Stimulated activated CD8-positive, alpha-beta memory T cell treated with anti-CD3 and anti-CD28 coated beads, Interleukin-4, amount 100 ng/mL, for 48 hours (primary cell): ENCODE measurements at places on chromosomes 12 and 14.

DNA sequence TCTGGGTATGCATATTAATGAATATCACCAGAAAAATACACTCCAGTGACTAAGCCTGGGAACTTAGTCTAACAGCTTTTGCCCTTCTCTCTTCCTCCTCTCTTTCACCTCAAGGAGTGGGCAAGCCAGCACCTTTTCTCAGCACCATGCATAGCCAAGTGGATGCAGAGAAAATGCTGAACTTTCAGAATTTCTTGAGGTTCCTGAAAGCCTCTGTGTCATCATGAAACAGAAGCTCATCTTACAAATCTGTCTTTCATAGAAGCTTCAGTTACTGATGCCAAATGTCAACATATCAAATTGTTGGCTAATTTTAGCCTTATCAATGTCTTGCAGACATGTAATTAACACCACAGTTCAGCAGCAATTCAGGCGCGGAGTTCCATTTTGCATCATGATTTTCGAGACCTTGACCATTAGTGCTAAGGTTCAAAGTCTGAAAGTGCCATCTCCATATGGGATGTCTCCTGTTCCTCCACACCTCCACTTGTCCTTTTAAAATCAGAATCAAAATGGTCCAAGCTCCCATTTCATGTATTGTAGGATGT is 51.1 kb upstream of the RPH3A start:
- DNase-seq, result no peak

DNA sequence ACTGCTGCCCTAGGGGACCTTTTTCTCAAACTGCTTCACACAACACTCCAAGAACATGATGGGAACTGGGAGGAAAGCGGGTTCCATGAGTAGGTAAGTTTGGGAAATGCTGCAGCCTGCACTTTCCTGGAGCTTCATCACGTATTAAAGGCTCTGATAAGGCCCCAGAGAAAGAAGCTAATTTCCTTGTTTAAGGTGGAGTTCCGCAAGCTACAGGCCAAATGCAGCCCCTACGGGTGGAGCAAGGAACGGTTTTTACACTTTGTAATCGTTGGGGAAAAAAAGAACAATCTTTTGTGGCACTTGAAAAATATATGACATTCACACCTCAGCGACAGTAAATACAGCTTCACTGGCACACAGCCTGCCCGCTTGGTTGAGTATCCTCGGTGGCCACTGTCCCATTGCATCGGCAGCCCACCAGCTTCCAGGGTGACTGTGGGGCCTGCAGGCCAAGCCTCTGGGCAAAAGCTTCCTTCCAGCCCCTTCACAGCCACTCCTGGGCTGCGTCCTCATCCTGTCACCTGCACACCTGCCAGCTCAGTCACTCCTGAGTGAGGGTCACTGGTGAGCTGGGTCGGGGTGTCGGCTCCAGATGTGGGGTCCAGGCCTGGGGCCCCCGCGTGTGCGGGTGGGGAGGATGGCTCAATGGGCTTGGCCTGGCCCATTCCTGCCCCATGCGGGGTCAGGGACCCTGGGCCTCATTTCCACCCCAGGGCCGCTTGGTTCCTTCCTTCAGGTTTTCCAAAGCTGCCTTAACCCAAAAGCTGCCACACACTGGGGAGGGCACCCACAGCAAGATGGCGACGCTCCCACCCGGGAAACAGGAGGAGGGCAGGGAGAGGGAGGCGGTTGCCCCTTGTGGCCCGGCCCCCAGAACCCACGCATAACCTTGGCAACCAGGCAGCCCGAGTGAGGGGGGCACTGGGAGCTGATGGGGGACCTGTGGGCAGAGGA is 2.4 kb downstream of the AMN start:
- no peak for DNase-seq

- DNase-seq, result no peak
These were observed 237.2 kb downstream of the FBXL14 start for GRCh38 chr12:1357171-1357570.

GRCh38 chr12:88182416-88182815 is 40.3 kb downstream of the TMTC3 start:
- DNase-seq, result no peak

DNA sequence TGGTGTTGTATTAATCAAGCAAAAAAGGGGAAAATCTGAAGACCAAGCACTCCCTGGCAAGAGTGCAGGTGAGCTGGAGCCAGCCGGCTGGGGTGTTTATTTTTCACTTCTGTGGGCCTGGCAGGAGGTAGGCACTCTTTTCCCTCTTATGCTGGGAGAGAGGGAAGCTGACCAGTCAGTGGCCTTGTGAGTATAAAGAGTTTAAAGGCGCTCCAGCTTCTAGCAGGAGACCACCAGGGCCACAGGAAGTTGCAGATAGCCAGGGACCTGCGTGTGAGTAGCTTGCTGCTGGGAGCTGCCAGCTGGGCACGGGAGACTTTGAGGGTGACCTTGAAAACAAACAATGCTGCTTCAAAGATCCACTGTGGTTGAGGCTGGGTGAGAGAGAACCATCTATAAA is 217.4 kb upstream of the PWP1 start:
- no peak for DNase-seq

GRCh38 chr12:113955109-113955970 is 10.8 kb downstream of the RBM19 start:
- no peak for DNase-seq

GRCh38 chr14:34070917-34071407 is 120.1 kb upstream of the EGLN3 start:
- no peak for DNase-seq

- DNase-seq, result no peak
These were observed 7.0 kb downstream of the TNS2 start for GRCh38 chr12:53056901-53057300.

DNA sequence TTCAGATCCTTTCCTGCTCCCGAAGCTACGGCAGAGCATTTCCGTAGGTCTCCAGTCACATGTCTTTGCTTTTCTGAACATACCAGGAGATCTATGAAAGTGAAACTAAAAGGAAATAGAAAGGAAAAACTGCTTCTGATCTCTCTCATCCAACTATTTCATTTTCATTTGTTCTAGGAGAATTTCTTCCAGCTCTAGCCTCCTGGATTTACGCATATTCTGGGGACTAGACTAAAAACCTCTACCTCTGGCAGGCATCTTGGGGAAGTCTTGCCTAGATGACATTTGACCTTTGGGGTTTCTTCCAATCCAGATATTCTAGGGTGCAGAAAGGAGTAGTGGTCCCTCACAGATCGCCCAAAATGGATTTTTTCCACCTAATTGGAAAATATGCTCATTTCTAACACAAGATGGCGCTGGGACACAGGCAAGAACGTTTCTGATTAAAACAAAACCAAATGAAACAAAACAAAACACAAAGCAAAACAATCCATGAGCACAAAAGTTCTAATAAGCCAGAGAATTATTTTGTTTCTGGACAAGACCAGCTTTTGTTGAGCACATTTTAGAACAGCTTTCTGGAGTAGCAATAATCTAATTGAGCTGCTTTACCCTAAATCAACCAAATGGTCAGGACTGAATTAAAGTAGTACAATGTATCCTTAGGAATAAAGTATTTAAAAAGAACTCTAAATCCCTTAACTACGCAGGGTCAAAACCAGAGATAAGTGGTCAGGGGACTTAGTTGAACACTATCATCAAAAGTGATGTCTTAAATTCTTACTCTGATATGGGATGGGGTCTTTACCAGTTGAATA is 12.3 kb upstream of the PARP11 start:
- DNase-seq, result peak; percentile 41

- no peak for DNase-seq
These were observed 478.9 kb downstream of the BCAT1 start for GRCh38 chr12:24470050-24470449.

GRCh38 chr12:109735825-109736551 is 22.4 kb downstream of the FAM222A start:
- no peak for DNase-seq

DNA sequence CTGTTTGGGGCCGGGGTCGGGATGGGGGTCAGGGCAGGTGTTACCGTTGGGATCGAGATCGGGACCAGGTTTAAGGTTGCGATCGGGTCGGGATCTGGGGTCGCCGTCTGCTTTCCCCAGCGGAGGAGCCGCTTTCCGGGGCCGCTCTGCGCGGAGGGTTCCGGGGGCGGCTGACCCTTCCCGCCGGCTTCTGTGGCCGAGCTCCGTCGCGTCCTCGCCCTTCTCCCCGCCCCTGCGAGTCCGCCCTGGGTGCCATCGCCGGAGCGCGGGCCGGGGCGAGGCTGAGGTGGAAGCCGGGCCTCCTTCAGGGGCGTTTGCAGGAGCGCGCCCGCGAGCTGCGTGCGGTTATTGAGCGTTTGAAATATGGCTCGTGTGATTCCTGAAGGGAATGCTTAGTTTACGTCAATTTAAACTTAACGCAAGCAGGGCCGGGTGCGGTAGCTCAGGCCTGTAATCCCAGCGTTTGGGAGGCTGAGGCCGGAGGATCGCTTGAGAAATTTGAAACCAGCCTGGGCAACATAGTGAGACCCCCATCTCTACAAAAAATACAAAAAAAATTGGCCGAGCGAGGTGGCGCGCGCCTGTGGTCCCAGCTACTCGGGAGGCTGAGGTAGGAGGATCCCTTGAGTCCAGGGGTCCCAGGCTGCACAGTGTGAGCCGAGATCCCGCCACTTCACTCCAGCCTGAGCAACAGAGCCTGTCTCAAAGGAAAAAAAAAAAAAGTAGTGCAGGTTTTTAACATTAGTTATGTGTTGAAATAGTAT is 620 bp downstream of the PGAM5 start:
- peak; percentile 56 for DNase-seq

DNA sequence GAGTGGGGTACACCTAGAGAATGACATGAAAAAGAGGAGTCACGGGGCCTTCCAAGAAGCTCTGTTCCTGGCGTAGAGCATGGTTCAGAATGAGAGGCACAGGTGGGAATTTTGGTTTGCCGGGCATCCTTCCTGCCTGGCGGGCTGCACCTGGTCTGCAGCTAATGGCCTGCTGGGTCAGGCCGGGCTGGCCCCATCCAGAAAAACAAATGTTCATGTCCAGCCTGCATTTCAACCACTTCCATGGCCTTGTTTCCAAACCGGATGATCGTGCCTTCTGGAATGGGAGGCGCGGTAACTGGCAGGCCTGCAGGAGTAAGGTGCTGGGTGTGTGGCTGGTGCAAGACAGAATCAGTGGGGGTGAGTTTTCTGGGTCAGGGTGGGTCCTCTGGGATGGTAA is 14.4 kb downstream of the TEAD4 start:
- no peak for DNase-seq

GRCh38 chr12:50132505-50133135 is 20.6 kb downstream of the COX14 start:
- no peak for DNase-seq

GRCh38 chr12:124352839-124353238 is 57.9 kb downstream of the RFLNA start:
- DNase-seq, result no peak

GRCh38 chr12:131092901-131093603 is 139.3 kb downstream of the ADGRD1 start:
- DNase-seq, result peak; percentile 53

- DNase-seq, result no peak
These were observed 264.7 kb downstream of the RAD51B start for GRCh38 chr14:68084256-68084655.

- DNase-seq, result no peak
These were observed 55.8 kb downstream of the CMAS start for GRCh38 chr12:22101749-22102243.

DNA sequence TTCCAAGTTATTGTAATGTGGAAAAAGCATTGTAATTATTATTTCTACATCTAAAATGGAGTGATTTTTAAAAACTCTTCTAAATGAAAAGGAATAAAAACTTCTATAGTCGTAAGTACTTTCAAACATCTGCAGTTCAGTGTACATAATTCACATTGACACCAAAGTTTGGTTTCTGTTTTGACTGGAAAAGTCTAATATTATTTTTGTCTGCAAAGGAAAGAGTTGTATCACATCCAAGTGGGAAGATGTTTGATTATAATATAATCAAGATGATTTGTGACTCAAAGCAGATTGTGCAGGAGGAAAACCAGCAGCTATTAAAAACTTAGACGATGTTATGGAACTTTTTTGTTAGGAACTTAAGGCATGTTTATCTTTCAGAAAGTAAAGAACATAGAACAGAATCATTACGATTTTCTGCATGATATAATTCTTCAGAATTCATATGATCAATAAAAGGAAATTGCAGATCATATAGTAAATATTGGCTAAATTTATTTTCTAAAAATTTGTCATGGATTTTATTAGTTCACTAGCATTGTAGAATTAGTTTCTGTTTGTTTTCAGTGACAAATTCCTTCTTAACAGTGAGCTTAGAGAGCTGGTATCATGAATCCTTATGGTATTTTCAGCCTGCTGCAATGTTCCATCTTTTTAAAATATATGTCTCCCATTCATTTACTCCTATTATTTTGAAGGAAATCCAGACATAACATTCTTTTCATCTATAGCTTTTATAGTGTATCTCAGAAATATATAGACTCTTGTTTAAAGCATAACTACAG is 145.8 kb downstream of the MIPOL1 start:
- DNase-seq, result no peak
